ENCODE measurements at places on chromosomes 16 and 17.

GRCh38 chr17:20191056-20191455, 181.9 kb downstream of the SPECC1 start:
- DNase-seq = no peak

- no peak for DNase-seq
Observed at GRCh38 chr16:80852261-80852872, 48.0 kb upstream of the CDYL2 start.

GRCh38 chr16:54174201-54174600, 112.4 kb downstream of the IRX3 start:
- DNase-seq = no peak

- DNase-seq = no peak
Observed at GRCh38 chr16:20410121-20410723, 888 bp downstream of the ACSM5 start.

DNA sequence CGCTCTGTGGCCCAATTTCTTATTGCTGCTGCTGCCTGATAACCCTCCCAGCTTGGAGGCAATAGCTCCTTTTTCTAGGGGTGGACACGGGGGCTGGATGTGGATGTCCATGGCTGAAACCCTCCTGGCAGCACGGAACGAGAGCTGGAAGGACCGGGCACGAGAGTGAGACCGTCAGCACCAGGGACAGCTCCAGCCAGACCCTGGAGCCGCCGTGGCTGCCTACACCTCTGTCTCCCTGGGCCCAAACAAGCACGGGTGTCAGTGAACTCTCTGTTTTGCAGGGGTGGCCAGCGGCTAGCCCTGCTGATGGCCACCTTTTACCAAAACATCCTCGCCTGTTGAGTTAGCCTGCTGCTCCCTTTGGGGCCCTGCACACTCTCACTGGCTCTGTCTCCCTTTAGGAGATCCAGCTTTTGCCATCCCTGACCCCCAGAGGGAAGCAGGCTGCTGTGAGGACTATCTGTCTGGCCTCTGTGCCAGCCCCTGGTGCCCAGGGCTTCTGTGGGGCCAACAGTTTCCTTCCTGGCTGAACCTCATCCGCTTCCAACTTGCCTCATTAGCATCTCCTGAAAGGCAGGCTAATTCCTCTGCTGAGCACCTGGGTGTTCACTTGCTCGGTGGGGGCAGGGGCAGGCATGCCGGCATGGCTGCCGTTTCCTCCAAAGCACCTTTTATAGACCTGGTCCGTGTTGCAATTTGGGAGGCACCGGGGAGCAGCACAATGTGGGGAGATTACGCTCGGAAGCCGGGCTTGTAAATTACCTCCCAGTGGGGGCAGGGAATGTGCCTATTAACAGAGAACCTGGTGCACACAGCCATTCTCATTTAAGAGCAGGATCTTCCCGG, 118.1 kb downstream of the ENGASE start:
- DNase-seq = no peak

Data from activated CD4-positive, CD25-positive, alpha-beta regulatory T cell treated with anti-CD3 and anti-CD28 coated beads, Interleukin-2, amount 50 U/mL, for 72 hours (primary cell).